ENCODE measurements at places on chromosomes 16 and 17.
A peak's percentile ranks its signal among the peaks of the same experiment; 100 is the strongest.

GRCh38 chr16:57707331-57707730 lies 12.7 kb downstream of the DRC7 start:
- no peak for DNase-seq

DNA sequence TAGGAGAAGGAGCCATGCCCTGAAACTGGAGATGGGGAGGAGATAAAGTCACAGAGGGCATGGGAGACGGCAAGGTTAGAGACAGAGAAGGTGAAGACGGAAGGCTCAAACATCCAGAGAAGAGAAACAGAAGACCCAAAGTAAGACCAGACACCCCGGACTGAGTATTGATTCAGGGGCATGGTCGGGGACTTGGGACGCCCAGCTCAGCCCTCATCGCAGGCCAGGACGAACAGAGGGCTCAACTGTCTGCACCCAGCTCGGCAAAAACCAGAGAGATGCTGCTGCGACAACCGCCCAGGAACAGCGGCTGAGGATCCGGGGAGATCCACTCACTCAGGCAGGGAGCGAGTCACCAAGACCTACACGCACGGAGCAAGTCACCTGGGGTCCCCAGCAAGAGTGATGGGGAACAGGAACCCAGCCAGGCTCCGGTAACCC lies 999 bp downstream of the XYLT1 start:
- no peak for DNase-seq

- no peak for DNase-seq
Measured at GRCh38 chr16:85144026-85144915, 32.0 kb upstream of the CIBAR2 start.

DNA sequence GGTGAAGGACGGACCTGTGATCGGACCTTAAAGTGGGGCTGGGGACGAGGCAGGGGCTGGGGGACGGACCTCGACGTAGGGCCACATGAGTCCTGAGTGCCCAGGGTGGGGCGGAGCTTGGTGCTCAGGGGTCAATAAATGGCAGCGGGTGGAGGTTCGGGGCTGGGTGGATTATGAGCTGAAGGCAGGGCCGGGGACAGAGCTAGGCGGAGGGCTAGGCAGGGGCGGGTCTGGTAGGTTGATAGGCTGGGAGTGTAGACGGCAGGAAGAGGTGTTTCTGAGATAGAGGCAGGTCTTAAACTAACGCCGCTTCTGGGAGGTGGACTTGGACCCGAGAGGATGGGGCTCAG lies 733 bp downstream of the CHRNB1 start:
- no peak for DNase-seq

- DNase-seq: peak; percentile 28
Measured at GRCh38 chr17:73068322-73069153, 23.9 kb downstream of the SLC39A11 start.
